ENCODE measurements at places on chromosomes 1 and 21. TPM values are rescaled to one million over a fixed set of nuclear protein-coding genes. Genes with fewer than 3 reads are reported as not detected.

The SPATA45 gene
- not detected for total RNA-seq

The TRABD2B gene
- 3.4 TPM for total RNA-seq

GRCh38 chr1:15354580-15354965 lies 55.1 kb upstream of the EFHD2 start:
- DNase-seq, result no peak

DNA sequence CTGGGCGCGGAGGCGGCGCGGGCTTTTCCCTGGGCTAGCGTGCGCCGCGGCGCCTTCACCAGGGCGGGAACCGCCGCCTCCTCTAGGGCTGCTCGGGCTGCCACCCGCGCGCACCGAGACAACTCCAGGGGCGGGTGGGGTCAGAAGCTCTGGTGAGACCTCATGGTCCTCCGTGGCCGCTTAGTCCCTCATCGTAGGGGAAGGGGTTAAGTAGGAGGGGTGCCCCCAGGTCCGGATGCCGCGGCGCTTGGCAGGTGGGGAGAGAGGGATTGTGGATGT lies 559 bp downstream of the SERTAD4 start:
- no peak for DNase-seq

The TNFAIP8L2 gene
- total RNA-seq, result 0.86 TPM

- DNase-seq, result peak; percentile 90
Observed at GRCh38 chr1:87331365-87332241, 2.9 kb downstream of the LMO4 start.

DNA sequence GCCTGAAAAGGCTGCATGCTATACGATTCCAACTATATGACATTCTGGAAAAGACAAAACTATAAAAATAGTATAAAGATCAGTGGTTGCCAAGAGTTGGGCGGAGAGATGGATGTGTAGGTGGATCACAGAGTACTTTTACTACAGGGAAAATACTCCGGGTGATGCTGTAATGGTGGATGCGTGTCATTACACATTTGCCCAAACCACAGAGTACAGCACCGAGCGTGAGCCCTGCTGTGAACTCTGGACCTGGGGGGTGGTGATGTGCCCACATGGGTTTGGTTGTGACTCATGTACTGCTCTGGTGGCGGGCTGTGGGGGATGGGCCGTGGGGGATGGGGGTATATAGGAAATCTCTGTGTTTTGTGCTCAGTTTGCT lies 162.7 kb upstream of the COL6A1 start:
- no peak for DNase-seq

DNA sequence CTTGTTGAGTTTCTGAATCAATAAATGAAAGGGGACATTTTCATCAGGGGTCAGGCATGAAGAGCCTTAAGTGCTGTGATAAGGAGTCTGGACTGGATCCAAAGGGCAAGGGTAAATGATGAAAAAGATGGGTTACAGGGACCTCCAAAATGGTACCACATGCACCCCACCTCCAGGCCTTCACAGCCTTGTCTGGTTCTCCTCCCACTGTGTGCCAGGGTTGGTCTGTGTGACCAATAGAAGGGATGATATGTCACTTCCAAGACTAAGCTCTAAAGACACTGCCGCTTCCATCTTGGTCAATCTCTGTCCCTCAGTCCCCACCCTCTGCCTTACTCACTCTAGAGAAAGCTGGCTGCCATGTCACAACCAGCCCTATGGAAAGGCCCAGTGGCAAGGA lies 140.6 kb downstream of the ZNF281 start:
- no peak for DNase-seq

GRCh38 chr1:179793281-179793680 lies 50.2 kb downstream of the FAM163A start:
- DNase-seq, result no peak

DNA sequence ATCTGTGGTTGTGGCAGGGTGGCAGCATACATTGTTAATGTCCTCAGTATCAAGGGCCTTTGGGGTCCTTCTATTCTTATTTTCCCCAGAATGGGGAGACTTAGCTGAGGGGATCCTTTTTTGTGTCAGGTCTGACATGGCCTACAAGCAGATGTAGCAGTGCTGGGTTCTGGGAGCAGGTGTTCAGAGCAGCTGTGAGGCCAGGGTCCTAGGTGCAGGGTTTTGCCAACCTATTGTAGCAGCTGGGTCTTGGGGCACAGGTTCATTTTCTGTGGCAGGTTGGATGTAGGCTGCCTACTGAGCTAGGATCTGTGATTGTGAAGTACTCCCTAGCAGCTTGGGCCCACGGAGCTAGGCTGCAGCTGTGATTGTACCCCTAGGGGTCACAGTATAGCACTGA lies 60.1 kb downstream of the DIPK1A start:
- no peak for DNase-seq

The OR10J1 gene
- total RNA-seq, result not detected

The SOX13 gene
- total RNA-seq, result 17.9 TPM

The PTPRC gene
- total RNA-seq, result 11.4 TPM

DNA sequence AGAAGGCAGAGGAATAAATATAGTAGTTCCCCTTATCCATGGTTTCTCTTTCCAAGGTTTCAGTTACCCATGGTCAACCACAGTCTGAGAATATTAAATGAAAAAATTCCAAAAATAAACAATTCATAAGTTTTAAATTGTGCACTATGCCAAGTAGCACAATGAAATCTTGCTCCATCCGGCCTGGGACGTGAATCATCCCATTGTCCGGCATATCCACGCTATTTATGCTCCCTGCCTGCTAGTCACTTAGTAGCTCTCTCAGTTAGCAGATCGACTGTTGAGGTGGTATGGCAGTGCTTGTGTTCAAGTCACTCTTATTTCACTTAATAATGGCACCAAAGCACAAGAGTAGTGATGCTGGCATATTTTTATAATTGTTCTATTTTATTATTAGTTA lies 58.6 kb upstream of the ARHGAP29 start:
- DNase-seq, result no peak

GRCh38 chr1:235851939-235852338 lies 14.8 kb downstream of the LYST start:
- no peak for DNase-seq

The MYBPH gene
- not detected for total RNA-seq

- no peak for DNase-seq
Observed at GRCh38 chr21:28654406-28654805, 338.3 kb downstream of the LTN1 start.

The XCL1 gene
- 0.16 TPM for total RNA-seq

DNA sequence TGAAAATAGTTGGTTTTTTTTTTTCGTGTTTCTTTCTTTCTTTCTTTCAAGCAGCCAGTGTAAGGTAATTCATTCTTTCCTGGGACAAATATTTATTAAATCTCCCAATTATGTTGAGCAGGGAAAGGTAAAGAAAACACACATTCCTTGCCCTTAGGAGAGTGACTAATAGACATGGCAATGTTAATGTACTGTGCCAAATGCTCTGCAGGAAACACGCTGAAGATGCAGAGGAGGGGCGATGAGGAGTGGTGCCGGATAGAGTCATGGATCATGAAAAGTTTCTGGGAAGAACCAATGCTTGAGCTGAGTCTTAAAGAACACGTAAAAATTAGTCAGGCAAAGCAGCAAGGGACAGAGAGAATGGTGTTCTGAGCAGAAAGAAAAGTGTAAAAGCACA lies 199.2 kb downstream of the DNM3 start:
- DNase-seq, result no peak

- DNase-seq, result no peak
Observed at GRCh38 chr1:94806441-94806871, 13.7 kb upstream of the SLC44A3 start.
